Hypothalamus (tissue), 51 donors: ENCODE measurements at places on chromosomes 6 and 20.

DNA sequence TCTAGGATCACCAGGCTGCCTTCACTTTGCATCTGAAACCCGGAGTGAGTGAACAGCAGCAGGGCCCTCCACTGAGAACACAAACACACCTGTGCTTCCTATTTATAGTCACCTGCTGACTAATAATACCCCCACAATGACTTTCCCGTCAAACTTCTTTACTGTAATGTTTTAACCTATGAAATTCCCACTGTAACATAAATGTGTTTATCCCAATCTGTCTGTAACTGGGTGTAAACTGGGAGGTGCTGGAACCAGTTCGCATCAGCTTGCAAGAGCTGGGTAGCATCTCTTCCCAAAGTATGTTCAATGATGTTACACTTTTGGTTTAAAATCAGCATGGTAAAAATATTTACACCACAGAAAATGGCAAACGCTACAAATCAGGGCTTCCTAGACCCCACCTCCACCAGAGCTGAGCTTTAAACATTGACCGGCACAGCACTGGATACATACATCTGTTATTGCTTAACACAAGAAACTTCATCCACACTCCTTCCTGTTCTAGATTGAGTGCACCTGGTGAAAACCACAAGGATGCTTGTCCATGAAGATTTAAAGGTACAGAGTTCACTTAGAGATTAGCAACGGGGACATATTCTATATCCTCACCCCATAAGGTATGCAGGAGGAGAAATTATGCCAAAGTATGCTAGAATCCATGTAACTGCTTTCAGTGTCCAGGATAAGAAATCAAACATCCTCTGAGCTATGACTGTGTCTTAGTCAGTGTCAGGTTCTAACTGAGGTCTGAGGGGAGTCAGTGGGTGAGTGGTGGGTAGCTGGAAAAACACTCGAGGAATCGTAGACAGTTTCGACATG is 79.0 kb downstream of the ALDH8A1 start:
- no peak for DNase-seq

DNA sequence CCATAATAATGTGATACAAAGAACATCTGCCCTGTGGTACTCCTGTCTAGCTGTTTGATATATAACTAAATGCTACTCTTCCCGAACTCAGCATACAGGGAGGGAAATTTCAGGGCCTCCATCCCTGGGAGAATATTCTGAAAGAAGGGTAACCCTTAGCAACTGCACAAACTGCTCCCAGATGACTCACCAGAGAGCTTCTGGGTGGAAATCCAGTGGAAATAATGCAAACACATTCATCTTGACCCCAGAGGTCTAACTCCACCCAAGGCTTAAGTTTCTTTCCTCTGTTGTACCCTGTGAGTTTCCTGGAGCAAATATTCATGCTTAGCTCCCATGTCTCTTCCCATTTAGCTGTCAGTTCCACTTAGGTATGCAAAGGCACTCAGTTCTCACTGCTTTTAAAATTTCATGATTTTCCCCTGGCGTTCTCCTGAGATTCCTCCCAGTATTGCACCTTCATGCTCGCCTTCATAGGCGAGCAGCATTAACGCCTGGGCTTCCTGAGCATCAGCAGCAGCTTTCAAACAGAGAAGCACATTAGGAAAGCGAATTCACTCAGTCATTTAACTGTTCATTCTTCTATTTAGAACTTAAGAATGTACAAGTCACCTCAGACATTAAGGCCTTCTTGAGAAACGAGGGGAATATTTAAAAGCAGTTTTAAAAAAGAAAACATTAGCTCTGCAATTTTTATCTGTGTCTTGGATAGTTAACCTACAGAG is 43.8 kb upstream of the LAMA4 start:
- no peak for DNase-seq

GRCh38 chr6:47464052-47464451 is 13.5 kb upstream of the CD2AP start:
- DNase-seq, result no peak

- no peak for DNase-seq
These were observed 21.5 kb upstream of the RALGAPA2 start for GRCh38 chr20:20733943-20734342.

DNA sequence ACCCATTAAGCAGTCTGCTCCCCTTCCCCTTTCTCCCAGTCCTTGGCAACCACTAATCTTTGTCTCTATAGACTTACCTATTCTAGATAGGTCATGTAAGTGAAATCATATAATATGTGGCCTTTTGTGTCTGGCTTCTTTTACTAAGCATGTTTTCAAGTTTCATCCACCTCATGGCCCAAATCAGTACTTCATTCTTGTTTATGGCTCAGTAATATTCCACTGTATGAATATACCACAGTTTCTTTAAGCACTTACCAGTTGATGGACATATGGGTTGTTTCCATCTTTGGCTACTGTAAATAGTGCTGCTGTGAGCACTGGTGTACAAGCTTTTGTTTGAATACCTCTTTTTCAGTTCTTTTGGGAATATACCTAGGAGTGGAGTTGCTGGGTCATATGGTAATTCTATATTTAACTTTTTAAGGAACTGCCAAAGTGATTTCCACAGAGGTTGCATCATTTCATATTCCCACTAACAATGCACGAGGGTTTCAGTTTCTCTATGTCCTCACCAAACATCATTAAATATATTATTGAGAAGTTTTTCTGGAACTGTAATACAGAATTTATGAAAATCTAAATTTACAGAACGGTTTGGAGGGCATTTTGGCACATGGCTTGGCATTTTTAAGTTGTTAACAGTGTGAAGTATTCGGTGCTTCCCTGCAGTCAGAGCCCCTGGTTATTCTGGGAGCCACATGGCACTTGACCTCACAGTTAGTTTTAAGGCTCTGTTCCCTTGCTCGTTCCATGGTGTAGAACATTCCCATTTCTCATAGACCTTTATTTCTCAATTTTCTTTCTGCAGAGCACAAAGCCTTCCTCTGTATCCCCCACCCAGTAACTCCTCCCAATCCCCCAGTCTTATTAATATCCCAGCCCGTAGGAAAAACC is 27.0 kb upstream of the DTNBP1 start:
- no peak for DNase-seq

DNA sequence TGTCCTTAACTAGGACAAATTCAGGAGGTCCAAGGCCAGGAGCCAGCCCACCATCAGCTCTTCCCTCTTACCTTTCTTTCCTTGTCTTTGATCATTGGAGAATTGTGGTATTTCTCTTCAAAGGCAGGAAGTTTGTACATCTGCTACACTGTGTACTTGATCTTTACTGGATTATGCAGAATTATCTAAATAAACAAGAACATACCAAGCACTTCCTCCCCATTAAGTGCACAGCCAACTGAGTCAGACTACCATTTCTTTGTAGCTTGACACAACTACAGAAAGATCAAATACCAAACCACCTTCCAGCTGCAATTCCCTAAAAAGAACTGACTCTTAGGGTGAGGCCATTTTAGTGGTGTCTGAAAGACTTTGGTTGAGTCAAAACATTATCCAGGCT is 195.1 kb downstream of the HDGFL1 start:
- DNase-seq, result no peak

- no peak for DNase-seq
These were observed 129.0 kb upstream of the TNFAIP3 start for GRCh38 chr6:137737836-137738596.

DNA sequence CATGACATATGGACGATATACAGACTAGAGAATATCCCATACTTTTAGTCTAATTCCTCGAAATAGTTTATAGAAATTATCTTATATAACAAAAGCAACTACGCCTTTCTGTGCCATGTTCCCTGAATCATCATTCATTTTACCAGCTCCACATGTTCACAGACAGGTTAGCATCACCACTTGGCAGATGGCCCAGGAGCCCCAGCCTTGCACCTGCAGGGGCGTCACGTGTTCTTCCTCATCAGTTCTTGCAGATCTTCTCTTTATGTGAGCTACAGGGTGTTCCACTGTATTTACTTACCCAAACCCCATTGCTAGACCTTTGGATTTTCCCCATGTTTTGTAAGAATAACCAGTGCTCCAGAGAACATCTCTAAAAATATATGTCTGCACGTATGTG is 12.6 kb upstream of the BNIP5 start:
- DNase-seq, result no peak

GRCh38 chr6:49430866-49431265 is 32.2 kb downstream of the MMUT start:
- DNase-seq, result no peak

DNA sequence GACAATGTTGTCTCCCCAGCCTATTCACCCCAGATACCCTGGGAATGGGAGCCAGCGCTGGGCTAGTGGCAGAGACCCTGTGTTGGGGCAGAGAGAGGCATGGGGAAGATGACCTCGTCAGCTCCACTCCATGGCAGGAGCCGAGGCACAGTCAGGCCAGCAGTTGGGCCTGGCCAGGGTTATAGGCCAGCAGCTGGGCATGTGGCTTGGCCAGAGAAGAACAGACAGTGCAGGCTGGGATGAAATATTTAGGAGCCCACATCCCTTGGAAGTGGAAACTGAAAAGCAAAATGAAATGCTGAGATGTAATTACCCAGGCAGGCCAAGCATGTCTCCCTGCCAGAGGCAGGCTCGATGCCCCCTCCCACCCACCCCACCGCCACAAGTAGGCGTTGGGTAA is 70.0 kb downstream of the GRM4 start:
- DNase-seq, result no peak

DNA sequence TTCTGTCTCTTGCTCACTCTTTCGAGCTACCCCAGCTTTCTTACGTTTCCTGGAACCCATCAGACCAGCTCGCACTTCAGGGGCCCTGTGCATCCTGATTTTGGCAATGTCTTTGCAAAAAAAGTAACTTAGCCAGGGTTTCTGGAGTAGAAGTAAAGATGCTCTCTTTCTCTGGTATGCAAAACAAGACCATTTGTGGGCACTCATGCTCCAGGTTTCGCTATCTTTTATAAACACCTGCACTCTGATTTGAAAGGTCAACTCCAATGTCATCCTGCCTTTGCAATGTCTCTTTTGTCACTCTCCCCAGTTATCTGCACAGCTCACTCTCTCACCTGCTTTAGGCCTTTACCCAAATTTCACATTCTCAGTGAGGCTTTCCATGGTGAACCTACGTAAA is 869.1 kb downstream of the QKI start:
- DNase-seq, result no peak

DNA sequence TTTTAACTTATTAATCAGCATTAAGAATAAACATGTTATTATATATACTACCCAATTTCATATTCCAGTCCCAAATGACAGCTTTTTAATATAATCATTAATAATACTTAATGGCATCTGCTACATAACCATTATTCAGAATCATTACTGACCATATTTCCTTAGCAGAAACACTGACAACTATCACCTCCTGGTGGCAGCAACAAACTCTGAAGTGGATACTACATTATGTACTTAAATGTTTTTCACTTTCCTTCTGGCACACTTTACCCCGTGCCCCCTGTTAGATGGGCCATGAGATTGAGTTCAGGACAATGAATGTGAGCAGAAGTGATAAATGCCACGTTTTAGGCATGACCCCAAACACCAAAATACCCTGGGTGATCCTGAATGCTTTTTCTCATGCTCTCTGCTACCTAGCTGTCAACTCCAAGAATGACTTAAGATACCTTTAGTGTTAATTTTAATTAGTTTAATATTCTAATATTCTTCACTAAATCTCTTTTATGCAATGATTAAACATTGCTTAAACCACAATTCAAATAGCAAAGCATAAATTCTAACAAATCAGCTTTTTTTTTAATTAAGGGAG is 77.1 kb downstream of the LMBRD1 start:
- no peak for DNase-seq

GRCh38 chr20:25394276-25394675 is 3.6 kb upstream of the ABHD12 start:
- DNase-seq, result no peak

DNA sequence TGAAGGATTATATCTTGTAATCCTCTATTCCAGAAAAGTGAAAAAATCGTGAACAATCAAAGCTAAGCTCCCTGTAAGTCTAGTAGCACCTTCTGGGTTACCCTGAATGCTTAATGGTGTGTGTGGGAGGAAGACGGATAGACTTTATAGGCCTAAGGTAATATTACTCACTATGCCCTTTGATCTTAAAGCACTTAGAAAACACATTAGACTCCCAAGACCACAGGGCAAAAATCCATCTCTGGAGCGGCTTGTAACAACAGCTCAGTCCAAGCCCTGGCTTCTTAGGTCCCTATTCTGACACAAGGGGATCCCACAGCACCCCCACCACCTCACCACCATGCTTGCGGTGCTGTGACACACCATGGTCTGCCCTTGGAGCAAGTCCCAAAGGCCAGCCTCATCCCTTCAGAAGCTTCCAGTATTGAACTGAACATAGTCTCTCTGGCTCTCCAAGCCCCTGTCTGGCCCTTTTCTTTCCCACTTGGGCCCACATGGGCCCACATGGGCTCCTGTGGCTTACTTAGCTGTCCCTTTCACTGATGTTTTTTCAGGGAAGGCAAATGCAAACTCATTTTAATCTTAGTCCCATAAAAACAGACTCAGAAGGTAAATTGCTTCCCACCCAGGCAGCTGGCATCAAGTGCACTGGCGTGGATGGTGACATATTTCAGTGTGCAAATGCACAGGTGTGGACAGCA is 28.3 kb downstream of the C6orf132 start:
- no peak for DNase-seq

- DNase-seq, result no peak
These were observed 8.1 kb downstream of the NEDD9 start for GRCh38 chr6:11224252-11224965.

GRCh38 chr6:43639984-43640800 is 4.6 kb downstream of the MAD2L1BP start:
- no peak for DNase-seq

DNA sequence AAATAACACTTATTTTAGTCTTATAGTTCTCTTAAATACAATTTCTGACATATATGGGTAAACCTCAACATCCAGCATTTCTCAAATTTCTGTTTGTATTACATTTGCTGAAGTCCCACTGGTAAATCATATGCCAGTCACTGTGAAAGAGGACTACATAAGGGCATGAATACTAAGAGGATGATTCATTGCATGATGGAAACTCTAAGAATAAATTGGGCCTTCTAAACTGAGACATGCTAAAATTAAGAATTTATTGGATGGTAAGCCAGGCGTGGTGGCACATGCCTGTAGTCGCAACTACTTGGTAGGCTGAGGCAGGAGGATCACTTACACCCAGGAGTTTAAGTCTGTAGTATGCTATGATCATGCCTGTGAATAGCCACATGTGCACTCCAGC is 12.1 kb downstream of the DEFB123 start:
- no peak for DNase-seq

GRCh38 chr20:36454332-36454697 is 87.0 kb upstream of the MYL9 start:
- no peak for DNase-seq

DNA sequence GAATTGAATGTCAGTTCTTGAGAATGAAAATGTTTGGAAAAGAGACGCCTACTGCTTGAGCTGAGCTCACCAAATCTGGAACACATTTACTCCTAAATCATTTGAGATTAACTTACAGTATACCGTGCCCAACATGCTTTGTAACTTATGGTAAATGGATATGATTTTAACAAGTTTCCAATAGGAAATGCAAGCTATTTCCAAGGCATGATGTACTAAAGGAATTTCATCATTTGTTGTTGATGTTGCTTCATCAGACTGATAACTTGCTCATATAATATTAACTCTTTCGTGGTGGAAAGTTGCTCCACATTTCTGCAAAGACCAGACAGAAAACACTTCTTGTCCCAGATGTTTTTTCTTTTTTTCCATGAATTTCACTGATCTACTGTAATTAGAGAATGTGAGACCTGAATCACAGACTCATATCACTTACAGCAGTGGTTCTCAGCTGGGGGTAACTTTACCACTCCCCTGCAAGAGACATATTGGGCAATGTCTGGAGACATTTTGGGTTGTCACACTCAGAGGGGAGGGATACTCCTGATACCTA is 116.6 kb upstream of the TRAF3IP2 start:
- DNase-seq, result no peak
